ENCODE measurements at places on chromosomes 3 and 15. TPM values are rescaled to one million over a fixed set of nuclear protein-coding genes. Genes with fewer than 3 reads are reported as not detected.

Gene RGMA
- total RNA-seq = 14.9 TPM

Gene RASGRF1
- not detected for total RNA-seq

Gene PLCH1
- total RNA-seq = 0.97 TPM

Gene FOXB1
- total RNA-seq = not detected

Gene FEM1B
- total RNA-seq = 70.6 TPM

Gene BFSP2
- total RNA-seq = not detected

Gene B4GALT4
- total RNA-seq = 44.4 TPM

Gene GABRA5
- total RNA-seq = not detected

Gene RAB11A
- total RNA-seq = 456 TPM

Gene SLC22A14
- total RNA-seq = not detected

Gene TPRG1
- total RNA-seq = 18.9 TPM

Gene P2RY1
- 18.6 TPM for total RNA-seq

Gene FAM107A
- total RNA-seq = 52.5 TPM

Gene CCDC33
- not detected for total RNA-seq

Gene PCLAF
- 2.2 TPM for total RNA-seq

Gene SNX1
- total RNA-seq = 94.9 TPM

Gene TMEM40
- 93.6 TPM for total RNA-seq

Gene GPR176
- 6.2 TPM for total RNA-seq

Gene TRPM1
- 1.3 TPM for total RNA-seq

Gene LRRN1
- total RNA-seq = 8.0 TPM

Gene SHF
- total RNA-seq = 9.3 TPM

Gene NR1I2
- total RNA-seq = not detected

Gene BTLA
- 1.1 TPM for total RNA-seq

Gene SEMA3F
- total RNA-seq = 106 TPM

Gene CGNL1
- 9.4 TPM for total RNA-seq

Gene TICRR
- total RNA-seq = 0.32 TPM

Gene PPARG
- 10.1 TPM for total RNA-seq

Gene ST8SIA2
- total RNA-seq = not detected

Gene GUCA1C
- not detected for total RNA-seq

Gene PCOLCE2
- 11.9 TPM for total RNA-seq

Gene TTC23
- total RNA-seq = 23.7 TPM

Gene IFT57
- 31.2 TPM for total RNA-seq

Gene TUSC7
- total RNA-seq = not detected

Gene ZCWPW2
- total RNA-seq = 2.9 TPM

All from lower leg skin (tissue), 4 donors.